ENCODE measurements at places on chromosomes 1 and 21. TPM values are rescaled to one million over a fixed set of nuclear protein-coding genes. Genes with fewer than 3 reads are reported as not detected.

GRCh38 chr1:14111121-14111520 is 411.1 kb downstream of the PRDM2 start:
- DNase-seq: no peak

GRCh38 chr1:48560577-48560976 is 88.6 kb upstream of the SPATA6 start:
- DNase-seq: no peak

DNA sequence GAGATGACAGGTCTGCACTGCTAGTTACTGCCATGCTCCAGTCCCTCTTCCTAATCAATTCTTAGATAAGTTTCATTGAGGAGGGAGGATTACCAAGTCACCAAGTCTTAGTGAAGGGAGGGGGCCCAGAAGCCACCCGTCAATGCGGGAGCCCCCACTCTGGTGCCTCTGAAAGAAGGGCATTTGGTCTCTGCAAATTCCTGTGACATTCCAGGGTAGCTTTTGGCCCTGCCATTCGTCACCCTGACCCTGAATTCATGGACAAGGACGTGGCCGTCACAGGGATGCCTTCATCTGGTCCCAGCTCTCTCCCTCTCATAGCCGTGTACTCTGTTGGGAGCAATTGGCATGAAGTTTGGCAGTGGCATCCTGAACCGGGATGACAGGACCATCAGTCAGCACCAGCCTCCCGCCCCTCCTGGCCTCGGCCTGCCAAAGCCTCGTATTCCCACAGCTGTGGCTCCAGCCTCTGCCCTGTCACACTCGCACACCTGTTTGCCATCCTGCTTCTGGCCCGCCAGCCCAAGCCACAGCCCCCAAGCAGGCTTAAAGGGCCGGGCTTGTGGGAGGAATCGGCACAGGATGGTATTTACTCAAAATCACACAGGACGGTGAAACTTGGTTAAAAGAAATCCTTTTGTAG is 150.7 kb downstream of the CLIC6 start:
- no peak for DNase-seq

GRCh38 chr1:108719656-108720435 is 7.1 kb downstream of the FNDC7 start:
- no peak for DNase-seq

DNA sequence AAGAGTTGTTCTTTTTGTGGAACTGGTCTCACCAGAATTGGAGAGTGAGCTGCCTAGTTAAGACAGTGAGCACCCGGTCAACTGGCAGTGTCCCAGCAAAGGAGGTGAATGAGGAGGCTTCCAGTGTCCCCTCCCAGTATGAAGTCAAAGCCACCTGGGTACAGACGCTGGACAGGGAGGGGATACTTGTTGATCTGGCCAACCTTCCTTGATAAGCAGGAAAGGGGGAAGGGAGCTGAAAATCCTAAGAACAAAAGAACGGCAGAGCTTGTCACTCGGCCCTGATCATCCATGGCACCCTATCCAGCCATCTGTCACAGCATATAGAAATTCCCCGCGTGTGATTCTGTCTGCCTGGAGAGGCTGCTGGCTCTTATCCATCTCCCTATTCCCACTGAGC is 91.5 kb downstream of the SSBP3 start:
- no peak for DNase-seq

- no peak for DNase-seq
These were observed 20.2 kb upstream of the ZMYM1 start for GRCh38 chr1:35058988-35059387.

DNA sequence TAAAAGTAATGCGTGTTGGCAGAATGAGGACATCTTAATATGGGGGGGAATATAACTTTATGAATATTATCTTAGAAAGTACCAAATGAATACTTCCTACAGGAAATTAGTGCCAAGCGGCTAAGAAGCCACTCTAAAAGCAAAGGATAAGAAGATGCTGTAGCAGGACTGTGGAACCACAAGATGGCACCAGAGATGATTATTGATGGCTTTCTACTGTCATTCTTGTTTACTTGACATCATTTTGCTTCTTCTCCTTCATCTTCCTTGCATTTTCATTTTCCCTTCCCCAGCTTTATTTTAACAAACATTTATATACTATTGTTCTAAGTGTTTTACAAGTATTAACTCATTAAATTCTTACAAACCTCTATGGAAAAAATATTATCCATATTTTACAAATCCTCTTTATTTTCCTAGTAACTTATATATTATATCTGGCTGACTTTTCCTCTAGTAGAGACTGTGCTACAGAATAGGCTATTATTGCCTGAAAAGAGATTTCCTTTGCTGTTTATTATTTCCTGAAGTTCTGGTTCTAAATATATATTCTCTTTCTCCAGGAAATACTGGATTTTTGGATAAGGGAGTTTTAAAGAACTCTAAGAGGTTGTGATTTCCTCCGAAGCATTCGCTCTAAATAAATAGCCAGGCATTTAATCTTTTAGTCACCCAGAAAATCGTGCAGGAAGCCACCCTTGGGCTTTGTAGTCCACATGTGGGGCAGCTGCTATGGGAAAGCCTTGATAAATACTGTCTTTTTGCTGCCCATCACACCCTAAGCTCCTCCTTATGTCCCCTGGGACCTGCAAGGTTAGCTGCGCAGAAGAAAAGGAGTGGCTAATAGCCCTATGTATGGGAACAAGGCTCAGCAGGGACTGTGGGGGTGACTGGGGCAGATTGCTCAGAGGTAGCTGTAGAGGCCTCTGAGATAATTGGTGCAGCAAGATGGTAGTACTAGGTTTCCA is 69.8 kb downstream of the TPR start:
- DNase-seq: no peak

DNA sequence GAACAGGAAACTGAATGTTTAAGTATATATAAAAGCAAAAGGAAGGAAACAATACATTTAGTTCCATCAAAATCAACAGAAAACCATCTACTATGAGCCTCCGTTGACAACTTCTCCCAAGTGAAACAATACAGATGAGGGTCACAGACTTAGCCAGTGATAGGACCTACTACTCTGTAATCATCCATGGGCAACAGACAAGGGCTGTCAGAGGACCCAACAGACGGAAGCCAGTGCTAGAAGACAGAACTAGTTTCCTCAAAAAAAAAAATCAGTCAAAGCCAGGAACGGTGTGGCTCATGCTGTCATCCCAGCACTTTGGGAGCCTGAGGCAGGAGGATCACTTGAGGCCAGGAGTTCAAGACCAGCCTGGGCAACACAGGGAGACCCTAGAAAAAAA is 20.6 kb downstream of the RERE start:
- DNase-seq: no peak

- no peak for DNase-seq
These were observed 54.5 kb downstream of the ATP1B1 start for GRCh38 chr1:169160845-169161495.

GRCh38 chr1:207896547-207896946 is 14.4 kb downstream of the CD34 start:
- DNase-seq: no peak

- DNase-seq: no peak
These were observed 57.1 kb downstream of the RAP1GAP start for GRCh38 chr1:21612057-21612456.

GRCh38 chr1:209692745-209693504 is 11.7 kb upstream of the HSD11B1 start:
- peak; percentile 68 for DNase-seq

GRCh38 chr1:228279722-228280105 is 71.9 kb downstream of the OBSCN start:
- no peak for DNase-seq

- no peak for DNase-seq
These were observed 16.8 kb downstream of the EDN2 start for GRCh38 chr1:41467673-41468072.

DNA sequence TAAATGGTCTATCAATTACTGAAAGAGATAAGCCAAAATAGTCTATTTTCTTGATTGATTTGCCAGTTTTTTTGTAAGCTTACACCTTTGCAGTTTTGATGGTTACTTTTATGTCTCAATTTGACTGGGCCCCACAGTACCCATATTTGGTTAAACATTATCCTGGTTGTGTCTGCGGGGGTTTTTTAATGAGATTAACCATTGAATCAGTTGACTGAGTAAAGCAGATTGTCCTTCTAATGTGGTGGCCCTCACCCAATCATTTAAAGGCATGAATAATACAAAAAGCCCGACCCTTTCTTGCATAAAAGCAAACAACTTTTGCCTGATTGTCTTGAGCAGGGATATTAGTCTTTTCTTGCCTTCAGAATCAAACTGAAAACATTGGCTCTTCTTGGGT is 650.0 kb upstream of the RGS18 start:
- DNase-seq: no peak

DNA sequence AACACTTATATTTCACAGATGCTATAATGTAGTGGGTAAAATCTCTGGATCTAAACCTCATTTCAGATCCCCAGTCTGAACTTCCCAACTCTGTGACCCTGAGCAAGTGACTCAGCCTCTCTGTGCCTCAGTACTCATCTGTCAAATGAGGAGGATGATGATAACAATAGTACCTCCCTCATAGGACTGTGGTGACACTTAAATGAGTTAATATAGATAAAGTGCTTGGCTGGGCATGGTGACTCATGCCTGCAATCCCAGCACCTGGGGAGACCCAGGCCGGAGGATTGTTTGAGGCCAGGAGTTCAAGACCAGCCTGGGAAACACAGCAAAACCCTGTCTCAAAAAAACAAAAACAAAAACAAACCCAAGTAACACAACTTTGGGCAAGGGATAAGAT is 4.7 kb upstream of the ECE1 start:
- no peak for DNase-seq

- no peak for DNase-seq
These were observed 259.6 kb upstream of the RRP15 start for GRCh38 chr1:218025454-218025853.

GRCh38 chr1:38084700-38085099 is 38.1 kb upstream of the POU3F1 start:
- peak; percentile 55 for DNase-seq

The UBXN10 gene
- 1.4 TPM for total RNA-seq

The BNIPL gene
- total RNA-seq: 0.47 TPM

The DSCAM gene
- total RNA-seq: not detected

The SHISAL2A gene
- total RNA-seq: not detected

The GBP2 gene
- total RNA-seq: 8.8 TPM

The LIN28A gene
- not detected for total RNA-seq

The CHI3L1 gene
- total RNA-seq: not detected

The GNAT2 gene
- not detected for total RNA-seq

The HRNR gene
- total RNA-seq: not detected

The RCSD1 gene
- 42.7 TPM for total RNA-seq

The LY9 gene
- total RNA-seq: not detected

The CHAF1B gene
- total RNA-seq: 0.38 TPM

The F13B gene
- not detected for total RNA-seq

The LCE1D gene
- total RNA-seq: not detected

The MCOLN3 gene
- total RNA-seq: 0.44 TPM

The BTG3 gene
- 5.3 TPM for total RNA-seq

The OPRD1 gene
- total RNA-seq: not detected

All from left ventricle myocardium inferior (tissue), 1 donor.